ENCODE measurements at places on chromosomes 4 and X.
A peak's percentile ranks its signal among the peaks of the same experiment; 100 is the strongest.

DNA sequence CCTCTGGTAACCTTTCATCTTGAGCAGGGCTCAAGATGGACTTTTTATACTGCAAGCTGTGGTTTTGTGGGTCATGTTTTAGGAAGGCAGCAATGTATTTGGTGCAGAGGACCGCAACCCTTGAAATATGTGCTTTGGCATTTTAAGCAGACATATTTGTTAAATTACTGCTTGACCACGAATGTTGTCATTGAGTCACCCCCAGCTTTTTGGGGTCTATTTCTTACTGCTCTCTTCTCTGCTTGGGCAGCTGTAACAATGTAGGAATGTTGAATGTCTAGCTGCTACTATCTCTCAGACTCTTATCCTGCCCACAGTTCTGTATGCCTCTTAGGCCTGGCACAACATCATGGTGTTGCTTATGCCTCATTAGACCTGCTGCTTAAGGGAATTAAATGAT, 6.0 kb downstream of the RBPJ start:
- DNase-seq = no peak

GRCh38 chr4:8818063-8818881, 53.4 kb downstream of the HMX1 start:
- no peak for DNase-seq

GRCh38 chr4:80367737-80368136, 32.2 kb downstream of the CFAP299 start:
- no peak for DNase-seq

DNA sequence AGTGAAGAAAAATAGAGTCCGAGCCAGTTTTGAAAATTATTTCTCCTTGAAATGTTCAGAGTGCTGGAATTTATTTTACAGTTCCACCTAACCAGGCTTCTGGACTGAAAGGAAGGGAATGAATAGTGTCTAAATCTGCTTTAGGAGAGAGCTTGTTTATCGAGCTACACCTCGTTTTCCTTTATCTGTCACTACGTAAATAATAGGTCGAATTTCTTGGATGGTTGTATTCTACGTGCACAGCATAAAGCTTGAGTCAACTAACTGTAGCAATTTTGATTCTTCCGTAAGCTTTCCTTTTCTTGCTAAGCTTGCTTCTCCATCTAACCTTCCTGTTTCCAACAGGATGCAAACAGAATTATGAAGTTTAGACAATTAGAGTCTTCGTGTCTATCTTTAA, 48.6 kb downstream of the ADGRL3 start:
- DNase-seq = no peak

DNA sequence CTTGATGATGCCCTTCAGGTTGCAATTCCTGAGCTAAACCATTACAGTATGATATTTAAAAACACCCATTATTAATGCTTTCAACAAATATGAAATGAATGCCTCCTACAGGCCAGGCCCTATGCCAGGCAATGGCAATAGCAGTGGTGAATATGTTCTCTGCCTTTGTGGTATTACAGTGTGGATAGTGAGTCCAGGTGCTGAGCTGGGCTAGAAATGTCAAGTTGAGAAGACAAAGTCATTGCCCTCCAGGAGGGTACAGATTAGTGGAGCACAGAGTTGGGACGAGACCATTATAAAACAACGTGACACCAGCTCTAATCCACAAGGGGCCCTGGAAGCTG, 81.9 kb downstream of the RBM47 start:
- no peak for DNase-seq

- no peak for DNase-seq
Observed at GRCh38 chr4:184401397-184402171, 72.8 kb downstream of the IRF2 start.

DNA sequence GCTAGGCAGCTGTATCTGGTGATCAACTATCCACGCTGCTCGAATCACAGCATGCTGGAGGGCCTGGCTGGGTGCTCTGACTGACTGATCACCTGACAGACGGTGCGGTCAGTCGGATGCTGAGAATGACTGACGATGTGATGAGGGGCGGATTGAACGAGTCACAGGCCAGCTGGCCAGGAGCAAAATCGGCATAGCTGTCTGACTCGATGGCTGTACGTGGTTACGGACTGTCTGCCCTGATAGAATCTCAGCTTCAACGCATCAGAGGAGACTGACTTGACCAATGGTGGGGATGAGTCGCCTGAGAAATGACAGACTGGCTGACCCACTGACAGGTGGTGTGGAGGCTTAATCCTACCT, 1.0 kb upstream of the SUV39H1 start:
- DNase-seq = no peak

GRCh38 chr4:170589597-170590191, 499.9 kb upstream of the AADAT start:
- peak; percentile 76 for DNase-seq

- DNase-seq = peak; percentile 41
Observed at GRCh38 chr4:82721819-82722423, 76.7 kb downstream of the SCD5 start.

- DNase-seq = no peak
Observed at GRCh38 chrX:140764401-140764919, 54.9 kb downstream of the LINC00632 start.

GRCh38 chrX:20230406-20230805, 36.3 kb downstream of the RPS6KA3 start:
- no peak for DNase-seq

GRCh38 chrX:8233091-8233490, 62.0 kb upstream of the VCX2 start:
- no peak for DNase-seq

DNA sequence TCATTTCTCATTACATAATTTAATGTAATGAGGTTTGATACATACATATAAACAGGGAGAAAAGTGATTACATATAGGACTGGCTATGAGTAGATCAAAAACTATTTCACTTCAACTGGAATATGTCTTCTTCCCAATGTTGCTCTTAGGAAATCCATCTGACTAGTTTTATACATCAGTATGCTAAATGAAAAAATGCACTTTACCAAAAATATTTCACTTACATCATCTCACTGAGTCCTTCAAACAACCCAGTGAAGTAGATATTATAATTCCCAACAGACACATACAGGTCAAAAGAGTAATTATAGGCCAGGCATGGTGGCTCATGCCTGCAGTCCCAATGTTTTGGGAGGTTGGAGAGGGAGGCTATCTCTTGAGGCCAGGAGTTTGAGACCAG, 215.9 kb downstream of the MID1 start:
- DNase-seq = no peak

- no peak for DNase-seq
Observed at GRCh38 chr4:23957465-23957864, 67.6 kb upstream of the PPARGC1A start.

DNA sequence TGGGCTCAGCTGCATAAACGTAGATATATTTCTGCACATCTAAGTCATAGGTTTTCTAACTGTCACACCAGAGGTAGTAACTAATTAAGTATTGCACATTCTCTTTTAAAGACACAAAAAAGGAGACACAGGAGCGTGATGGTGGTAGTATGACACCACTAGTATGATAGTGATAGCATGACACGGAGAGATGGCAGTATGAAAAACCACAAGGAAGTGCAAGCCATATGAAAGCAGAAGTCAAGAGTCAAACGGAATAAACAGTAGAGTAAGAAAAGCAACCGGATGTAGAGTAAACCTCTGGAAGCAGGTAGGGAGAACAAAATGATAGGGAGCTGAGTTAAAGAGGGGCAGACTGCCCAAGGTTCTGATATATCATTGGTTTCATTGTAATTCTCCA, 382.2 kb upstream of the INTU start:
- DNase-seq = no peak

DNA sequence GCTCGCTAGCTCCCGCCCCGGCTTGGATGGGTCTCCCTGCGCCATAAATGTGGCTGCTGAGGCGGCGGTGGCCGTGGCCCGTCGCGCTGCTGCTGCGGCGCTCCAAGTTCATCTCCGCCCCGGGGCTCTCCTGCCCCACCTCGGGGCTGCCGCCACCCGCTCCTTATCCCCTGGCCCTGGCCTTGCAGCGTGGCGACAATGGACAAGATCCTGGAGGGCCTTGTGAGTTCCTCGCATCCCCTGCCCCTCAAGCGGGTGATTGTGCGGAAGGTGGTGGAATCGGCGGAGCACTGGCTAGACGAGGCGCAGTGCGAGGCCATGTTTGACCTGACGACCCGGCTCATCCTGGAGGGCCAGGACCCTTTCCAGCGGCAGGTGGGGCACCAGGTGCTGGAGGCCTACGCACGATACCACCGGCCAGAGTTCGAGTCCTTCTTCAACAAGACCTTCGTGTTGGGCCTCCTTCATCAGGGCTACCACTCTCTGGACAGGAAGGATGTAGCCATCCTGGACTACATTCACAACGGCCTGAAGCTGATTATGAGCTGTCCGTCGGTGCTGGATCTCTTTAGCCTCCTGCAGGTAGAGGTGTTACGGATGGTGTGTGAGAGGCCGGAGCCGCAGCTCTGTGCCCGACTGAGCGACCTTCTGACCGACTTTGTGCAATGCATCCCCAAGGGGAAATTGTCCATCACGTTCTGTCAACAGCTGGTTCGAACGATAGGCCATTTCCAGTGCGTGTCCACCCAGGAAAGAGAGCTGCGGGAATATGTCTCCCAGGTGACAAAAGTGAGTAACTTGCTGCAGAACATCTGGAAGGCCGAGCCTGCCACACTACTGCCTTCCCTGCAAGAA, 763 bp downstream of the USP38 start:
- peak; percentile 75 for DNase-seq

All from NCI-H526 (cell line).